ENCODE measurements at places on chromosomes 5 and 9.

GRCh38 chr5:129717751-129718310 is 30.1 kb upstream of the MINAR2 start:
- no peak for DNase-seq

GRCh38 chr5:124056991-124057723 is 545.2 kb downstream of the CSNK1G3 start:
- DNase-seq, result no peak

DNA sequence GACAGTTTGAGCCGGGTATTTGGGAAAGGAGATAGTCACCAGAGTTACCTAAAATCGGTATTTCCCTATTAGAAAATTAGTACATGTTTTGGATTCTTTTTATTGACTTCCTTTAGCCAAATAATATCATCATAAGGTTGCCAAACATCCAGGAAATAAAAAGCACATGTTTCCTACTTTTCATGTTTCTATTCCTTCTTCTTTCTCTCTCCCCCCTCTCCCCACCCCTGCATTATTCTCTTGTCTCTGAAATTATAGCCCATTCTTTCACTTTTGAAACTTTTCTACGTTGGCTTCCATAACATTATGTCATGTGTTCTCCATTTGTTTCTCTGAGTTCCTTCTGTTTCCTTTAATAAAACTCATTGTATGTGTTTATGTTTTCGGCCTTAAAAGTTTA is 161.9 kb downstream of the ALDH1A1 start:
- DNase-seq, result no peak

- no peak for DNase-seq
Observed at GRCh38 chr9:73135394-73135793, 16.3 kb upstream of the ANXA1 start.

- DNase-seq, result no peak
Observed at GRCh38 chr5:141486091-141486490, 1.3 kb downstream of the PCDHGC4 start.

GRCh38 chr5:163943546-163943945 is 438.1 kb downstream of the MAT2B start:
- DNase-seq, result no peak

DNA sequence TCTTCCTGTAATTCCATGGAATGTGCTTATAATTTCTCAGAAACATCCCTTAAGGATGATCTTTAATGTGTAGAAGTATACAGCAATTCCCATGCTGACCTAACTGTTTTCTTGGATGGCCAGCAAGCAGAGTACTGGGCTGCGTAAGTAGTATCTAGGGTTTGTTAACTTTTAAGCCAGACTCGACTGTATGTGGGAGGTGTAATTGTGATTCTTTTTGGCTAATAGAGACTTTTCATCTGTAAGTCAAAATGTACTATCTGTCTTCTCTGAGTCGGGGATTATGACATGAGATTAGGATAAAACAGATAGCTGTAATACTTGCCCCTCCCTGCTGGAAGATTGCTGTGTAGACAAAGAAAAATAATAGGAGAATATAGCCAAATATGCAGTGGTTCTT is 169.3 kb downstream of the SGCD start:
- no peak for DNase-seq

DNA sequence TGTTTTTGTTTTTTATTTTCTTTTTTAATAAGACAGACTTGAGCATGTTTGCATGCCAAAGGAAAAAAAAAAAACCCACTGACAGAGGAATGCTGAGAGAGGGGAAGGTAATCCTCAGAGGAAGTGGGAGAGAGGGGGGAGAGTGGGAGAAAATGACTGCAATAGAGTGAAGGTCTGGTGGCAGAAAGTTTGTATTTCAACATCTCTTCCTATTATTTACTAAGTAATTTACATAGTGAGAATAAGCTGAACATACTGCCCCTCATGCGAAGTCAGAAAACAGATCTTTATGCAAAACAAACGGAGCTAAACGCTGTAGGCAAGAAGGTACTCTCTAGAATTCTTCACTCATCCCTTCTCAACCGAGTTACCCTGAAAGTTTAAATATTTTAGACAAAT is 45.0 kb downstream of the ELL2 start:
- DNase-seq, result no peak

DNA sequence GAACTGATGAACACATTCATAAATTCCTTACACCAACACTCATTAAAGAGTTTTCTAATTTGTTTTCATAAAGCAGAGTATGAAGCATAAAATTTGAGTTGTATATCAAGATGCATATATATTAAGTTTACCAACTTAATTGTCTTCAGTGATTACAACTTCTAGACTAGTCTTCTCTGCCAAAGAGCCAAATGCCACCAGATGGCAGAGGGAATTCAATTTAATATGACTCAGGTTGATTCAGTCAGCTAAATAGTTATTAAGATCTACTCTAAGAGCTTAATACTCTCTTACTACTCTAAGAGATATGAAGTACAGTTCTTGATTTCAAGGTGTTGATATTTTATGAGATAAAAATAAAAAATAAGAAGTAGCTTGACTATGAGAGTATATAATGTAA is 53.4 kb downstream of the CDH10 start:
- no peak for DNase-seq

- DNase-seq, result no peak
Observed at GRCh38 chr5:39428640-39429039, 3.9 kb upstream of the DAB2 start.

- DNase-seq, result no peak
Observed at GRCh38 chr5:139243425-139243970, 45.3 kb upstream of the SIL1 start.

DNA sequence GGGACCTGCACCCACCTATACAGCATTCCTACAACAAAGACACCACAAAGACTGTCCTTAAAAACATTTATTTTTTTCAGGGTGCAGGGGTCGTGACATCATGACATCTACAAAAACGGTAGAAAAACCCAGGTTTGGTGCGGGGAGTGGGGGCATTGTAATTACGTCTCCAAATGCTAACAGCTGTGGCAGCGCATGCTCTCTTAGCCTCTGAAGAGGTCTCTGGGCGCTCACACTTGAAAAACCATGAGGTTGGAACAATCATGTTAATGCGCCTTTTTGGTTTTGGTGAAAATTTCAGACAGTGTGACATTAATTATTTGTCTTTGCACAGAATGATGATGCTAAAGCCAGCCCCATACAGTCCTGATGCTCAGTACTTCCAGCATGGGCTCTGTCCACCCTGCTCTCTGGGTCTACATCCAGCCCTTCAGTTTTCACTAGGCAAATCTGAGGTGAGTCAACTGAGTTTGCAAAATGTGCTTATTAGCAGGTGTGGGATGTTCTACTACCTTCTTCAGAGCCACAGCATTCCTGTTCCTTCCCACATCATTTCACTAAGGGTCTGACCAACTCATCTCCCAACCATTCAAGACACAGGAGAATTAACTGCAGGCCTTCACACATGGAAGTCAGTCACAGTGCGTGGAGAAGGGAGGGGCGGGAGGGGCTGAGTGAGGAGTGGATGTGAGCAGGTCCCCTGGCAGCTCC is 14.1 kb downstream of the ALDH1B1 start:
- no peak for DNase-seq

DNA sequence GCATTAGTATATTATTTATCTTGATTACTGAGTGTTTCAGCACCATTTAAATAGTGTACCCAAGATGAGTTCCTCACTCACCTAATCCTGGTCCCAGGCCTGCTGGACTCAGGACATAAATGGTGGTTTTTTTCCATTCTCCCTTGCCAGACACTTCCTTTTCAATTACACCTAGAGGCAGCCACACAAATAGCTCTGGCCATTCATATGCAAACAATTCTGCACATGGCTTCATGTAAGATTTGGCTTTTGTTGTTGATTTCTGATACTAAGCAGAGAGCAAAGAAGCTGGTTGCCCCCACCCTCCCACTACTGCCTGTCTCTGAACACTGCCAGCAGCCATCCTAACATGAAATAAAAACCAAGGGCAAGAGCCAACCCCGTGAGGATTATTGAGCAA is 180.4 kb downstream of the SEMA5A start:
- DNase-seq, result no peak

- no peak for DNase-seq
Observed at GRCh38 chr5:54215233-54215736, 95.1 kb downstream of the ARL15 start.

DNA sequence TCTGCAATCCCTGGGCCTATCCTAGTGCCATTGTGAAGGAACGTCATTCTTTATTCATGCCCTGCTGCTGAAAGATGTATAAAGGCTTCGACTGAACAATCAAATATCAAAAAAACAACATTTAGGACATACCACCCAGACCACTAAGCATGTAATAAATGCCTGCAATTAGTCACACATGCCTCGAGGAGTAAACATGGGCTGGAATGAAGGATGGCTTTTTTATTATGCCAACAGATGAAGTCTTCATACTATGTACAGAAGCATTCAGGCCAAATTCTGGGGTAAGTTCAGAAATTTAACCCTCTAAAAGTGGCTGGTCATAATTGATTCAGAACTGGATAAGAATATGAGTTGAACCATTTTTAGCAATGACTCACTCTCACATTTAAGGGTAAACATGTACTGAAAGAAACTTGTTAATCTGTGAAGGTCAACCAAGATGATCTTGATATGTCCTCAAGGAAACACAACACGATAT is 38.1 kb downstream of the FAM240B start:
- no peak for DNase-seq

DNA sequence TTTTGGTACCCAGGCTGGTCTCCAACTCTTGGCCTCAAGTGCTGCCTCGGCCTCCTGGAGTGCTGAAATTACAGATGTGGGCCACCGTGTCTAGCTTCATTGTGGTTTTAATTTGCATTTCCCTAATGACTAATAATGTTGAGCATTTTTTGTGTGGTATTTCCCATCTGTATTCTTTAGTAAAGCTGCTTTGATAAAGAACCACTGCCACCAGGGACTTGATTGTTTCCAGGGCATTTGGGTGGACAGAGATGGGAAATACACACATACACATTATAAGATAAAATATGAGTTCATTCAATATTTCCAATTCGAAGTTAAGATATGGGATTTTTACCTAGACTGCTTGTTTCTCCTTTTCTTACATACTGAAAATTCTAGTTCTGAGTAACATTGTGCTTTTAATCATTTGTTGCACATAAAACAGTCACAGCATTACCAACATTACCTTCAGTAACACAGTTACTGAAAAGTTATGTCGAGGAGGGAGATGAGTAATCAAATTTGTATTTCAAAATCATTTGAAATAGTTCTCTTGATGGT is 28.9 kb downstream of the HABP4 start:
- no peak for DNase-seq

GRCh38 chr5:74092766-74093165 is 466.8 kb downstream of the ARHGEF28 start:
- no peak for DNase-seq

GRCh38 chr5:157747766-157748700 is 4.5 kb downstream of the LSM11 start:
- no peak for DNase-seq

DNA sequence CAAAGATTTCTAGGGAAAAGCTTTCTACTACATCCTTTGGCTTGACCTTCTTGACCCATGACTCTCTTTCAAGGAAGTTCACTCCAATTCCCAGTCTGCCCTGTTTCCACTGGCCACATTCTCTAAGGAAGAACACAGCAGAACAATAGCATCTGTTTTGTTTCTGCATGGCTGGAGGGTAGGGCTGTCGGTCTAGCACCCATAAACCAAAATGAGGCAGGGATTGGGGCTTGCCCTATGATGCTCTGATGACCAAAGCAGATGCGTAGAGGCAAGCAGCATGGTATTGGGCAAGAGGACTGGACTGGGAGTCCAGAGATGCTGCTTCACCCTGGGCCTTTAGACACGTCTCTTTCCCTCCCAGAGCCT is 24.1 kb downstream of the GOLGA2 start:
- no peak for DNase-seq

DNA sequence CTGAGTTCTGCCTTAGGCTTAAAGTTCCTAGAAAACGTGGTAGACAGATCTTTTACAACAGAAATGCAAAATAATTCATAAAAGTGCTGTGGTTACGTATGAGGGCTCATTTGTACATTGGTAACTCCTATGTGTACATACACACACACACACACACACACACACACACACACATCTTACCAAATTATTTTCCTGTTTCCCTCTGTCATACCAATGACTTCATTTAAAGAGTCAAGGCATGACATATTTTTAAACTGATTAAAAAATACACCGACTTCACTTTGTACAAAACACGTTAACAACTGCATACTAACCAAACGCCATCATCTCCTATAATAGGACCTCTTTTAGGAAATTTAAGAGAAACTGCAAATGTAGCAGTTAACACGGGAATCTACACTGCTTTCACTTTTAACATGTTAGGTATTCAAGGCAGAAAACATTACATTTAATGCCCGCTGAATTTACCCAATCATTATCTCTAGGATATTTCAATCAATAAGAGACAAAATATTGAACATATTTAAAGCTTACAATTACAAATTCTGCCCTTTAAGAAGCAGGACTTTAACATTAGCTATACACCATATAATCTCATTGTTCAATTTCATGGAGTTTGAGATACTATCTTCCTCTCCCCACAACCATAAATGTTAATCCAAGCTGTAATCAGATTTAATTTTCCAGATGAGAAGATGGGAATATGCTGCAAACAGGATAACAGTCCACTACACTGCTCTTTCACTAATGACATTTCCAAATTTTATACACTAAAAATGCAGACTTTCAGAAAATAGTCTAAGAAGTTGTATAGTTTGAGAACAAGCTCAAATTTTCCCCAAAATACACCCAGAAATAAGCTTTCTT is 133.1 kb downstream of the DENND1A start:
- DNase-seq, result no peak

DNA sequence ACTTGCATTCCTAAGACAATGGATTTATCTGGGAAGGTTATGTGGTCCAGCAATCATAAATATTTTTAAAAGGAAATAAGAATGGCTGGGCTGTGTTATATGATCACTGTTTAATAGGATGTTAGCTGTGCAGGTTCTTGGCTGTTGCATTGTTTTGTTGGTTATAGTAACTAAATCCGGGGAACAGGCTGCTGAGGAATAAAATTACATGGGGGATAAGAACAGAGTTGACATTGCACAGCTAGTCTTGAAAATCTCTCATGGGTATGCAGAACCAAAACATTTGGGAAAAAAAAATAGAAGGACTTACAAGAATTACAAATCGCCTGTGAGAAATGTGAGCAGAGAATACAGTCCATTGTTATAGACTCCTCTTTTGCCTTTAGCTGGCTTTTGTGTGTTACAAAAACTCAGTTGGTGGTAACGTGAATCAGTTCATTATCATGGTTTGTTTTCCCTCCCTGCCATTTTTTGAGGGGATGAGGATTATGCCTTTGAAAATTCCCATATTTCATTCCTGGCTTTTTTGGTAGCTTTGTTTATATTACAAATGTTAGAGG is 375.3 kb upstream of the DAB2 start:
- no peak for DNase-seq
